ENCODE measurements at places on chromosomes 5 and 9.

DNA sequence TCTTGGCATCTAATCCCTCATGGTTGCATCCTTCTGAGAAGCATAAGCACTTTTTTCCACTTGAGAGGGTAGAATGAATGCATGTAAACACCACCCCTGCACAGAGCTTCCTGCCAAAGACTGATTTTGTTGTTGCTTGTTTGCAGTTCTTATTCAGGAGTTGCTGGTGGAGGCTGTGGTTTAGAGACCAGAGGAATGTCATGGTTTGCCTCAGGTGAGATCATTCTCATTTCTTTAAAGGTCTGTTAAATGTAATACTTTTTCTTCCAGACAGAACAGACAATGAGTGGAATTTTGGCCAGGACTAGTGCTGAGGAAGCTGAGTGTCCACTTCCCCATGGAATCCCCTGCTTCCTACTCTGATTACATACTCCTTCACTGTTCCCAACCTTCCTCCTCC, 3.2 kb upstream of the TNC start:
- no peak for DNase-seq

GRCh38 chr5:14743601-14744295, 79.2 kb downstream of the OTULIN start:
- no peak for DNase-seq

GRCh38 chr9:116156621-116157314, 3.2 kb downstream of the PAPPA start:
- DNase-seq = no peak

DNA sequence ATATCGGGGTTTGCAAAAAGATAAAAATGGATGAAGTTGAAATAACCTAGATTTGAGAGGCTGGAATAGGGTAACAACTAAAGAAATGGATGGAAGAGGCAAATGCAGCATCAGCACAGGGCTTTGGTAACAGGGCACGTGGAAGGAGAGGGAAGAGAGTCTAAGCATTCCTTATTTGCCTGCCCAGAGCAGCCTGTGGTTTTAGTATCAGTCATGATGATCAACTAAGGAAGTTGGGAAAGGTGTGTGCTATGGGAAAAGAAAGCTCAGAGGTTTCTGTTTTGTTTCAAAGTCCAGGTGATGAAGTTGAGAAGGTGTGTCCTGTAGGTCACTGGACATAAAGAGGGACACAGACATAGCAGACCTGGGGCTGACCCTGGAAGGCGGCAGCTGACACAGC, 28.8 kb downstream of the GAS1 start:
- DNase-seq = no peak

- DNase-seq = no peak
Observed at GRCh38 chr9:110975278-110975677, 63.0 kb downstream of the LPAR1 start.

- DNase-seq = no peak
Observed at GRCh38 chr9:88024896-88025295, 50.6 kb upstream of the CDK20 start.

DNA sequence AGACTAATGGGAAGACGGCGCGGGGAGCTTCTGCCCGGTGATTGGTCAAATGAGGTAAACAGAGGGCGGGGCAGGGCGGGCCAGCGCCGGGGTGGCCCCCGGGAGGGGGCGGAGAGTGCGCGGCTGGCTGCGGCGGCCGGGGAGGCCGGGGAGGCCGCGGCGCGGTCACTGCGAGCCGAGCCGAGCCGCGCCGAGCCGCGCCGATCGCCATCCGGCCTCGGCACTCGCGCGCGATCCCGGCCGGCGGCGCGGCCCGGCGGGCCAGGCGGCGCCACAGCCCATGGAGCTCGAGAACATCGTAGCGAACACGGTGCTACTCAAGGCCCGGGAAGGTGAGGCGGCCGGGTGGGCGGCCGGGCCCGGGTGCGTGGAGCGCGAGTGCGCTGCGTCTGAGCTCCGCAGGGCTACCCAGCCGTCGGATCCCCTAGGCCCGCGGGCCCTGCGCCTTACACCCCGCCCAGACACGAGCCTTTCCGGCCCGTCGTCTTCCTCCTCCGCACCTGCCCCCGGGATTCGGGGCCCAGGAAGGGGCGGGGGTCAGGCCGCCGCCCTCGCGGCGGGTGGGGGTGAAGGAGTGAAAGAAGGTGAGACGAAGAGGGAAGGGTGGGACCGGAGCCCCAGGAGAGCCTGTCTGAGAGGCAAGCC, at the start of gene GRK6:
GRK6 (plus strand) TSS at position 111 of the 645 bp plus-strand sequence; CDS start at position 281, 170 bp downstream.
- DNase-seq = no peak

GRCh38 chr5:10521466-10522223, 42.2 kb upstream of the ANKRD33B start:
- no peak for DNase-seq

GRCh38 chr5:154858972-154859871, 795 bp downstream of the CNOT8 start:
- no peak for DNase-seq

- DNase-seq = no peak
Observed at GRCh38 chr5:97534166-97534565, 351.1 kb upstream of the RIOK2 start.

- DNase-seq = no peak
Observed at GRCh38 chr5:11261241-11261640, 500.2 kb upstream of the DAP start.

DNA sequence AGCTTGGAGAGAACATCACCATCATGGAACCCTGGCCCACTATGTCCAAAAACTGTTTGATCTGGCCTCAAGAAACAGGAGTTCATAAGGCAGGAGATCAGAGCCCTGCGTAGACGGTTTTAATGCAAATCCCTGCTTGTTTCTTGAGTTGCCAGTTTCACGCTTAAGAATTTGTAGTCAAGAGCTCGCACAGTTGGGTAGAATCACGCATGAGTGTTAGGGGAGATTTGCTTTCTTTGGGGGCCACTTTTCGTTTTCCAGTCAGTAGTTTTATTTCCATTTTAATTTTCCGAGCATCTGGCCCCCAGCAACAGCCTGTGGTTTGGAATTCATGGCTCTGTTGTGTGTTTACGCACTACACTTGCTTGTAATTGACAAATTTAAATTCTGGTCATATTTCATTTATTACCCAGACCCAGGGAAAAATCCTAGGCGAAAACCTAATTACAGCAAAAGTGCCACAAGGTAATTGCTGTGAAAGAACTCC, 6.6 kb upstream of the C5orf58 start:
- DNase-seq = no peak

DNA sequence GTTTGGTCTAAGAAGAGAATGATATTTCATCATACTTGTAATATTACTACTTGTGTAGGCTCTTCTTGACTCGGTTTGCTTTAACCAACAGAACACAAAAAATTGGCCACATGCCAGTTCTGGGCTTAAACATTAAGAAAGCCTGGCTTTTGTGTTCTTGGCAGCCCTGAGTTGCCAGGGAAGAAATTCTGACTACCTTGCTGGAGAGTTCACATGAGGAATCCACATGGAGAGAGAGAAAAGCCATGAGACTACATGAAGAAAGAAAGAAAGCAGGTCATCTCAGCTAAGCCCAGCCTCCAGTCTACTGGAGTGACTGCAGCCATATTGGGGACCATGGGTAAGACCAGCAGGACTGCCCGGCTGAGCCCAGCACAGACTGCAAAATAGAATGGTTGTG, 524.8 kb downstream of the RAB3C start:
- no peak for DNase-seq

DNA sequence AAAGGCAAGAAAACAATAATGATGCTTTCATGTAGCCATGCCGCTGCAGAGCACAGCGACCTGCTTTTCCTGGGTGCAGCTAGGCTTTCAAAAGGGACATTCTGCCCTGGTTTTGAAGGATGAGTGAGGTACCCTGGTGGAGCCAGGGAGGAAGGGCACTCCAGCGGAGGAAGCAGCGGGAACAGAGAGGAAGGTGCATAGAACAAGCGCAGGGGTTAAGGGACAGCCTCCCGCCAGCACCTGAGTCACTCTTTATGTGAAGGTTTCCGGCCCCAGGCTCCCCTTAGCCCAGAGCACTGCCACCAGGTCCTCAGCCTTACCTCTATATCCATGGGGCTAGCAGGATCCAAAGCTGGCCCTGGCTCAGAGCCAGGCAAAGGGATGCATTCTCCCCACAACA, 221.1 kb downstream of the CDK5RAP2 start:
- DNase-seq = no peak

DNA sequence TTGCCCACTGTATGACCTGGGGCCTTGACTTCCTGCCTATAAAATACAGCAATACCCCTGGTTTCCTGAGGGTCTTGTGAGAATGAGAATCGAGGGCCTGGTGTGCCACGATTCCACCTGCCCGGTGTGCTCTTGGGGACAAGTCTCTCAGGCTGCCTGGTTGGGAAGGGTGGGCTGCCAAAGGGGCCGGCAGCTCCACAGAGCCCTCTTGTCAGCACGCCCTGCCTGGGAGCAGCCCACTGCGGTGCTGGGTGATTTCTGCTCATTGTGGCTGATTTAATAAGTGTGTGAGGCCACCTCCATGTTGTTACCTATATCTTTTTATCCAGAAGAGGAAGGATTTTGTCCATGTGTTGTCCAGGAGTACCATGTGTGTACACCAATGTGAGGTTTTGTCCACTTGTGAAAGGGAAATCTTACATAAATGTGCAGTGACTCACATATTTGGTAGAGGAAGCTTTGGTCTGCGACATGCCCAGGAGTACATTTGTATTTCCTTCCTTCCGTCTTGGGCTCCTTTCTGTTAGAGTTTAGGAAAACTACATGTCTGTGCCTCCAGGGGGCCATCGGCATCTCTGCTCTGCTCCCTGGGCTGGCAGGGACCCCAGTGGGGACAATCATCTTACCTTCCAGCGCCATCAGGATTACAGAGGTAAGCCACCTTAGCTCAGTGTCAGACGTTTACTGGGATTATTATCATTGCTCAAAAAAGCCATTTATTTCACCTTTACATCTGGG, 108.6 kb downstream of the PHF2 start:
- no peak for DNase-seq

GRCh38 chr9:13845460-13845859, 468.5 kb downstream of the NFIB start:
- no peak for DNase-seq

DNA sequence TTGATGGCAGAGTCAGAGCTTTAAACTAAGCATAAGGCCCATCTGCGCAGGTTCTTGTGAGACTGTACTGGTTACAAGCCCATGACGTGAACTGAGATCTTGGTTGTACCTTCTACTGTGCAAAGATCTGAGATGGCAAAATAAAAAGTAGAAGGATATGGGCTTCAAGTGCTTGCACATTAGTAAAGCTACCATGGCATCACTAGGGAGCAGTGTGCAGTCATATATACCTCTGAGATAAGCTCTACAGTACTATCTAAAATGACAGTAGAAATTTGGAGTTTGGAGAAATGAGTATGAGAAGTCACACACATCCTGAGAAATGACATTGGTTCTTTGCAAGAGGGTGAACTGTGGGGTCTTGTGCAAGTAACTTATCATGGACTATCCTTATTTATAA, 408.2 kb upstream of the PRR16 start:
- no peak for DNase-seq

DNA sequence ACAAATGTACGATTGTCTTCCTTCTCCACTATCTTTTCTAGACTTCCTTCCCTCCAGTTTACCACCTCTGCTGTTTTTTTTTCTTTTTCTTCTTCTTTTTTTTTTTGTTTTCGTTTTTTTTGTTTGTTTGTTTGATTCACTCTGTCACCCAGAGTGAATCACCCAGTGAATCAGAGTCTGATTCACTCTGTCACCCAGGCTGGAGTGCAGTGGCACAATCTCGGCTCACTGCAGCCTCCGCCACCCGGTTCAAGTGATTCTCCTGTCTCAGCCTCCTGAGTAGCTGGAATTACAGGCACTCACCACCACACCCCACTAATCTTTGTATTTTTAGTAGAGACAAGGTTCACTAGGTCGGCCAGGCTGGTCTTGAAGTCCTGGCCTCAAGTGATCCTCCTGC, 375.7 kb downstream of the NTRK2 start:
- no peak for DNase-seq

DNA sequence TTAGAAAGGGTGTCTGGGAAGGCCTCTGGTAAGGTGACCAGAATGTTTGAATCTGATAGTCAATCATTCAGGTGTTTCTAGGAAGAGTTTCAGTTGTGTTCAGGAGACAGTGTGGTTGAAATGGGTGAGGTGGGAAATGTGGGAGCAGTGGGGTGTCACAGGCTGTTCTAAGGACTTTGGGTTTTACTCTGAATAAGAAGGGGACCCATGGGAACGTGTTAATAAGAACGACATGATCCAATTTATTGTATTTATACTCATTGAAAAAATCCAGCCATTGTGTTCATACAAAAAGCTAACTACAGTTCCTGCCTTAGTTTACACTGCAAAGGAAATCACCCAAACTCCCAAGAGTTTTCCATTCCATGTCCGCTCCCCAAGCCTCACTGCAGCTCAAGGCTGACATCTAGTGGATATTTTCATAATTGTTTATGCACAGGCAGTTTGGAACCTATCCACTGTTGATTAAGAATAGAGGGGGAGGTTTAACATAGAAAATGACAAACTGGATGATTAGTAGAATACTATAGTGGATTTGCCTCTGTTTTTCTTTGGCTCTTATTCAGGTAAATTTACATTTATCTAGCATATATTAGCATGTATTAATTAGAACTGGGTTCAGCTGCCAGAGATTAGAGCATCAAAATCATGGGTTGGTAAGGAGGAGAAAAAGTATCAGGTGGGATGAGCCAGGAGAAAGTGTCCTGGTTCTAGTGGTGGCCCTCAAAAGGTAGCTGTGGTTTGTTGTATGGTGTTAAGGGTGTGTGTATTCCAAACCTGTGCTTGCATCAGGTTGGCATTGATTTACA, 17.7 kb downstream of the CAVIN4 start:
- DNase-seq = no peak

GRCh38 chr5:80576383-80576782, 6.3 kb upstream of the ANKRD34B start:
- DNase-seq = no peak

GRCh38 chr5:115461506-115462290, 82.9 kb downstream of the FEM1C start:
- DNase-seq = peak; percentile 21

GRCh38 chr5:69492923-69493395, 369 bp downstream of the OCLN start:
- DNase-seq = no peak

DNA sequence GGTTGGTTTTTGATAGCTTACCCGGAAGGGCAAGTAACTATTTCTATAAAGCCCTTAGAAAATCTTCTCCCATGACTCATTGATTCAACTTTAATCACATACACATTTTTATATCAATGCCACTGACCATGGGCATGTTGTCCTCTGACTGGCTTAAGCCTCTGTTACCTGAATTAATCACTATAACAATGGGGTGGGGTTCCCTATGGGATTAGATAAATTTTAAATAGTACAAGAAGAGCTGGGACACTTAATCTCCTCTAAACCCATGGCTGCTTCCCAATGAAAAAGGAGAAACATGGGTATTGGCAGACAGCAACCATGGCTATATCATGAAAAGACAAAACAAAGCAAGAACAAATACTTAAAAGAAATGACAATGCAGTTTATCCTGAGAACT, 636.2 kb downstream of the BRINP1 start:
- DNase-seq = no peak

GRCh38 chr5:123358304-123358703, 64.9 kb downstream of the CEP120 start:
- DNase-seq = no peak

Data from stimulated activated CD8-positive, alpha-beta memory T cell treated with anti-CD3 and anti-CD28 coated beads, Interleukin-15, amount 100 ng/mL, for 48 hours (primary cell).